ENCODE measurements at places on chromosomes 11 and 22.
A peak's percentile ranks its signal among the peaks of the same experiment; 100 is the strongest.

- DNase-seq = no peak
These were observed 3.6 kb upstream of the ZDHHC8 start for GRCh38 chr22:20127869-20128618.

DNA sequence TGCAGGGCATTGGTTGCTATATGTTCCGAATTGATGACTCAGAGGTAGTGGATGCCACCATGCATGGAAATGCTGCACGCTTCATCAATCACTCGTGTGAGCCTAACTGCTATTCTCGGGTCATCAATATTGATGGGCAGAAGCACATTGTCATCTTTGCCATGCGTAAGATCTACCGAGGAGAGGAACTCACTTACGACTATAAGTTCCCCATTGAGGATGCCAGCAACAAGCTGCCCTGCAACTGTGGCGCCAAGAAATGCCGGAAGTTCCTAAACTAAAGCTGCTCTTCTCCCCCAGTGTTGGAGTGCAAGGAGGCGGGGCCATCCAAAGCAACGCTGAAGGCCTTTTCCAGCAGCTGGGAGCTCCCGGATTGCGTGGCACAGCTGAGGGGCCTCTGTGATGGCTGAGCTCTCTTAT, 5.4 kb upstream of the TTC36 start:
- DNase-seq = no peak

GRCh38 chr11:2892215-2892966, 6.8 kb upstream of the CDKN1C start:
- DNase-seq = peak; percentile 83

DNA sequence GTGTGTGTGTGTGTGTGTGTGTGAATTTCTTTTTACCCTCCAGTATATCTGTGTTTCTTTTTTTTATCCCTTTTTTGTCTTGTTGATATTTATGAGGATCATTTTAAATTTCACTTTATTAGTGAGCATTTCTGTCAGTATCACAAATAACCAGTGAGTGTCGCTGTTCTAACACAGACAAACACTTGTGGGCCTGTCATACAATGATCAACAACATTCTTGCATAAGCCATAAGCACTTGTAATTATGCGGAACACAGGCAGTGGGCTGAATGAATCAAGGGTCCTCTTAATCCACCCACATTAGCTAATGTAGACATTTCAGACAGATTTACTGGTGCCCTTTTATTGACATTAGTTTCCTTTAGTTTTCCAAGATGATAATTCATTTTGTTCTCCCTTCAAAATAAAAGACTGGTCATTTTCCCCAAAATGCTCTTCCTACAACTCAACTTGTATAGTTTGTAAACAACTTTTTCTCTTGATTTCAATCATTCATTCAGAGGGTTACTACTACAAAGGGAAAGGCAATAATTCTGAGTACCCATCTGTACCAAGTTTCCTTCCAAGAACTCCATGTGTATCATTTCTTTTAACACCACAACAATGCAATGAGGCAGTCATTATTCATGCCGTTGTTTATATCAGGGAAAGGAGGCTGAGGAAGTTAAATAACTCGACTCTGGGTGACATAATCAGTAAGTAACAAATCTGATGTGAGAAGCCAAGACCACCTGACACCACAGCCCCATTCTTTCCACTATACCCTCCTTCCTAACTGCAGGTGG, 34.5 kb upstream of the ANO3 start:
- DNase-seq = peak; percentile 47

GRCh38 chr11:114073828-114074381, 14.4 kb downstream of the ZBTB16 start:
- DNase-seq = no peak

GRCh38 chr11:47917599-47918369, 62.6 kb upstream of the PTPRJ start:
- DNase-seq = peak; percentile 27

GRCh38 chr11:43823851-43824250, 56.8 kb upstream of the ALKBH3 start:
- no peak for DNase-seq

- DNase-seq = no peak
These were observed 93.1 kb upstream of the HORMAD2 start for GRCh38 chr22:29987137-29987536.

DNA sequence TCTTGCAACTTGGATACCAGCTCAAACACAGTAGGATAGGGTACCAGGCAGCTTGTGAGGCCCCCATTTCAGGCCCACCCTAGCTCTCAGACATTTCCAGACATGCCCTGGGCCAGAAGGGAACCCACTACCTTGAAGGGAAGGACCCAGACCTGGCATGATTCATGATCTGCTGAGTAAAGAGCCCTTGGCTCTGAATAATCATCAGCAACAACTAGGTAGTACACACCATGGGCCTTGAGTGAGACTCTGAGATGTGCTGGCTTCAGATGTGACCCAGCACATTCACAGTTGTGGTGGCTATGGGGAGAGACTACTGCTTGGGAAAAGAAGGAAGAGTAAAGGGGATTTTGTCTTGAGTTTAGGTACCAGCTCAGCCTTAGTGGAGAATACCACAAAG, 23.6 kb downstream of the JRKL start:
- DNase-seq = no peak

GRCh38 chr11:103110391-103110790, 1.2 kb downstream of the DYNC2H1 start:
- DNase-seq = peak; percentile 21

DNA sequence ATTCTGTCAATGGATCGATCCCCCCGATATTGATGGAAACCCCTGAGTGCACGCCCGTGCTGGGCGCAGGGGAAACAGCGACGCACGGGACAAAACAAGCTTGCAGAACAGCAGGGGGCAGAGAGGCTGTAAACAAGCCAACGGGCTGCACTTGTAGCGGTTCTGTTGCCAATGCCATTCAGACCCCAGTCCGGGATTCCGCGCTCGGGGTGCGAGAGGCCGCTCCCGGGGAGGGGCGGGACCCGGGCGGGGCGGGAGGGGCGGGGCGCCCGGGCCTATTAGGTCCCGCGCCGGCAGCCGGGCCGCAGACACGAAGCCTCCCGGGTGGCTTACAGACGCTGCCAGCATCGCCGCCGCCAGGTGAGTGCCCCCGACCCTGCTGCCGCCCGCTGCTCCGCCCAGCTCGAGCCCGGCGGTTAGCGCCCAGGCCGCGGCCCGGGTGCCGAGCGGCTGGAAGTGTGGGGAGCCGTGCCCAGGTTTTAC, at the start of gene BIK:
Gene BIK, plus strand, starts transcription at position 307 of the 483 bp plus-strand sequence. CDS start 13,273 bp downstream, outside the sequence.
- DNase-seq = no peak

- no peak for DNase-seq
These were observed 66.1 kb upstream of the SPON1 start for GRCh38 chr11:13896175-13896980.

DNA sequence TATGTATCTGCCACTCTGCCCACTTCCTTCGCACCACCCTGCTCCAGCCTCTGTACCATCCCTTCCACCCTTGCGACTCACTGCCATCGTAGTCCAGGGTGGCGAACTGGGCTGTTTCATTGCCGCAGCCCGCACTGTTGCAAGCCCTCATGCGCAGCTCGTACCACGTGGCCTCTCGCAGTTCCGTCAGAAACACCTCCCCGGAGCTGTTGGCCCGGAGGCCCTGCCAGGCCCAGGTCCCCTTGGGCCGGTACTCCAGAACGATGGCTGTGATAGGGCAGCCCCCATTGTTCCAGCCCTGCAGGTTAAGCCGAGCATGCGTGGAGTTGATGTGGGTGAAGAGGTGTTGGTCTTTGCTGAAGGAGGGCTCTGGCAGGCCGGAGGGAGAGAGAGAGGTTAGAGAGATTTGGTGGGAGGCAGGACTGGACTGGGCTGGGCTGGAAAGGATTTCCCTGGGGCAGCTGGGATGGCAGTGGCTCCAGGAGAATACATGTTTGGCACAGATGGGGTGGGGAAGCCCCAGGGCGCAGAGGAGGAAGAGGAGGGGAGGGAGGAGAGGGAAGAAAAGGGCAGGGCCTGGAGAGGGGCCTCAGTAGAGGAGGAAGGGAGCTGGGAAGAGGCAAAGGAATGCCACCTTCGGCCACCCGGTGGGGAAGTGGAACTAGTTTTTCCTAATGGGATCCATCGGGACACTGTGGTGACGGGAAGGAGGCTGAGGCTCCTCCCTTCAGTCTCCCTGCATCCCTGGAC, 109.6 kb downstream of the CEP164 start:
- no peak for DNase-seq

DNA sequence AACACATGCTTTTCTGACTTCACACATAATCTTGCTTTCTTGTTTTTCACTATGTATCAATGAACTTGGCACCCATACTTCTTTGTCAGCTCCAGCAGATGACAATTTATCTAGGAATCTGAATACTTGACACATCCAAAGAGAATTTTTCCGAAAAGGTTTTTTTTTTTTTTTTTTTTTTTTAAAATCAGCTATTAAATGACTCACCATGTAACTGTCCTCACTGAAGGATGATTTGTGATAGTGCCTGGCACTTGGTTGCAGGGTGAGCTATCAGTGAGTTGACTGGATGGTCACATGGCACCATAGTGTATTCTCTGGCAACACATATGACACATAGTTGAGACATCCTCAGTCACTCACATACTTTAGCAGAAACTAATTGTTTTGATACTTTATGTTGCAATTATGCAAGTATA, 133.4 kb upstream of the E2F8 start:
- DNase-seq = peak; percentile 97

DNA sequence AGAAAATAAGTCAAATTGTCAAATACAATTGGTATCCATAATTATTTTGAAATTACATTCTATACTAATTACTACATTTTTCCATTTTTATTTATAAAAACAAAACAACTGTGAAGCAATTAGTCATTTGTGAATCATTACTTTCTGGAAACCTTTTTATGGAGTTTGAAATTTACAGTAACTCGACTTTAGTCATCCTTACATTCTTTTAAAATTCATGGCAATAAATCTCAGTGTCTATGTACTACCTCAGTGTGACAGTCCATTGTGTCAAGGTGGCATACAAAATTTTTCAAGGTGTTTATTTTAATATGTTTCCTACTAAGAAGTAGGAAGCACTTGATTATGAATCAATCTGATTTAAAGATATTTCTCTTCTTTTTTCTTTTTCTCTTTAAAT, 1949.4 kb upstream of the RAG2 start:
- no peak for DNase-seq

- no peak for DNase-seq
These were observed 10.3 kb upstream of the IGF2 start for GRCh38 chr11:2149460-2149859.

DNA sequence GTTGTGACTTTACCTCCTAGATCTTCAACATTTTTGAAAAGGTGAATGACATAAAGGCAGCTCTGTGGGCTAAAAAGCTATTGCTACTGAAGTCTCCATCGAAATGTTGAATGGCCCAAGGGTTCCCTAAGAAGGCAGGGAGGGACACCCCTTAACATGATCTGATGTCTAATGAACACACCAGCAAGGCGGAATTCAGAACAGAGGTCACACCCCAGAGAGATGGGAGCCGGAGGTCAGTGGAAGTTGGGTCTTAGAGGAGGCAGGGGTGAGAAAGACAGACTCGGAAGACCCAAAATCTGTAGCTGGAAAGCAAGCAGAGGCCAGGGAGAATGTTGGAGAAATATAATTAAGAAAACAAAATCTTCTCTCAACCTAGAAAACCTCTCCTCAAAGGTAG, 79.0 kb downstream of the TRIM29 start:
- DNase-seq = no peak

- peak; percentile 4 for DNase-seq
These were observed 62.3 kb upstream of the ANO5 start for GRCh38 chr11:22130462-22131053.

GRCh38 chr11:131121426-131122333, 205.4 kb upstream of the SNX19 start:
- DNase-seq = no peak

DNA sequence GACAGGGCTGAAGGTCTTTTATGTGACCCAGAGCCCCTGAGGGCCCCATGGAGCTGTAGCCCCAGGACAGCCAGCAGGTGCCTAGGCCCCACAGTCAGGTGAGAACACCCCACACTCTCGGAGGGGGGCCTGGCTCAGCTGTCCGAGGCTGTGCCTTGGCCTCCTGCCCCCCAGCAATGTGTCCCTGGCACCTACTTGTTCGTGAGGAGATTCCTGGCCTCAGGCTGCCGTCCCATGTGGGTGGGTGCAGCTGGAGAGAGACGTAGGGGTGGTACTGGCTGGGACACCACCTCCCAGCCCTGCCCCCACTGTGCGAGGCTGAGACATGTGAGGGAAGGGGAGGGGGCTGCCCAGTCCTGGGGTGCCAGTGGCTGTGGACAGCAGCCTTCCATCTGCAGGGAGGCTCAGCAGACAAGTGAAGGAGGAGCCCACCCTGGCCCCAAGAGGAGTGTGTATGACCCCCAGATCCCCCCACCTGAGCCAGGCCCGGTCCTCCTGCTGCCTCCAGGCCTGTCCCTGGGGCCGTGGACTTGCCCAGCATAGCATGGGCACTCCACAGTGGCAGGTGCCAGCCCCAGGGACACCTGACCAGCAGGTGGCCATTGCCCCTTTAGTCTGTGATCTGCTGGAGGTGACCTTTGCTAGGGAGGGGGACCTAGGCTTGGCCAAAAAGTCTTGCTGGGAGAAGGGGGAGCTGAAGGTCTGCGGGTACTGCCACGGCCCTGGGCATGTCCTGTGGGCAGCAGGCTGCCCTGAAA, 17.0 kb downstream of the IL17REL start:
- DNase-seq = no peak

GRCh38 chr22:32079130-32080089, 36.3 kb downstream of the SLC5A1 start:
- peak; percentile 71 for DNase-seq

DNA sequence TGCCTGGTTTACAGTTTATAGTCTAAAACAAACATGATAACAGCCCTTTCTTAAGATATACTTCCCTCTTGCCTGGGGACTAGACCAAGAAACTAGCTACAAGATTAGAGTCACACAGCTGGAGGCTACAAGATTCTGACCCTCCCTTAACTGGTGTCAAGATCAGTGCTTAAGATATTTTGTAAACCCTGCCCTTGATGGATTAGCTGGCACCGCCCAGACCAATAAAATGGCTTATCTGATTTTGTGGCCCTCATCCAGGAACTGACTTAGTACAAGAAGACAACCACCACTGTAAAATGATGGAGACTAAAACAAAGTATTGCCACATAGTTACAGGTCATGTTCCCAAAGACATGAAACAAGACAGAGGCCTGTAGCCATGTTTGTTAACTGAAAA, 53.4 kb downstream of the FAM181B start:
- no peak for DNase-seq

DNA sequence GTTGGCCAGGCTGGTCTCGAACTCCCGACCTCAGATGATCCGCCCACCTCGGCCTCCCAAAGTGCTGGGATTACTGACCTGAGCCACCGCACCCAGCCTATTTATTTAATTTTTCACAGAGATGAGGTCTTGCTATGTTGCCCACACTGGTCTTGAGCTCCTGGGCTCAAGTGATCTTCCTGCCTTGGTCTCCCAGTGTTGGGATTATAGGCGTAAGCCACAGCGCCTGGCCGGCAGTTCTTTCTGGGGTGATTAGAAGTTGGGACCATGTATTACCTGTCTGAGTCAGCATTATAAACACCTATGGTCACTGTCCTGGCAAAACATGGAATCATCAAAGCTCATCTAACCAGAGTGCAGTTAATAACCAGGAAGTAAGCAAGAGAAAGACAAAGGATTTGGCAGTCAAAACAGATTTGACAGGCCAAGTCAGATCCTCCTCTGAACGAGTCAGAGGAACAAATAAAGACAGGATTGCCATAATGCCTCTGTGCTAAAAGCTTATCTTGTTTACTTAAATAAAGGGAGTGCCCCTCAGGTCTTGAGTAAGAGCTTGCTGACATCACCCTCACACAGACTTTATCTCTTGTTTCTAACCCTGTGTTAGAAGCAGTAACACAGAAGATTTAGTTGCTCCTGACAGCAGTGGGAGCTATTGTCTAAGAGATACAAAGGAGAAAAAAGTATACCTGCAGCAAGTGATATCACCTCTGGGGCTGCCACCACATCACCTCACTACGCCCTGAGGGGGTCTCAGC, 3.7 kb downstream of the SERPIND1 start:
- DNase-seq = peak; percentile 38
